ENCODE measurements at places on chromosomes 3 and 15. TPM values are rescaled to one million over a fixed set of nuclear protein-coding genes. Genes with fewer than 3 reads are reported as not detected.

Gene AADACL2
- total RNA-seq = 23.9 TPM

GRCh38 chr3:167851749-167852148, 116.2 kb downstream of the SERPINI1 start:
- DNase-seq = no peak

DNA sequence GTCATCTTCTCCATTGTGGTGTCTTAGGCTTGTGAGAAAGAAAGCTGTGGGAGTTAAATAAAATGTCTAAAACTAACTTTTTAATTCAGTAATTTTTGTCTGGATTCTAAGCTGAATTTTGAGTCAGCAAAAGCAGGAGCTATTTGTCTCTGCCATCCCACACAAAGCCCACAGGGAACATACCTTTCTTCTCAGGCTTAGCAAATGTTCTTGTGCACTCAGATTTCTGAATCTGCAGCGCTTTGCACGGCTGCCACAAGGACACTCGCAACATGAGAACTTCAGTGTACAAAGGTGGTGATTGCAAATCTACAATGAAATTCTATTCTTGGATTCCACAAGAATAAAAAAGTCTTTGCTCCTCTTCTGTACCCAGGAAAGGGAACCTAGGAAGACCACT, 88.2 kb upstream of the RNF7 start:
- no peak for DNase-seq

DNA sequence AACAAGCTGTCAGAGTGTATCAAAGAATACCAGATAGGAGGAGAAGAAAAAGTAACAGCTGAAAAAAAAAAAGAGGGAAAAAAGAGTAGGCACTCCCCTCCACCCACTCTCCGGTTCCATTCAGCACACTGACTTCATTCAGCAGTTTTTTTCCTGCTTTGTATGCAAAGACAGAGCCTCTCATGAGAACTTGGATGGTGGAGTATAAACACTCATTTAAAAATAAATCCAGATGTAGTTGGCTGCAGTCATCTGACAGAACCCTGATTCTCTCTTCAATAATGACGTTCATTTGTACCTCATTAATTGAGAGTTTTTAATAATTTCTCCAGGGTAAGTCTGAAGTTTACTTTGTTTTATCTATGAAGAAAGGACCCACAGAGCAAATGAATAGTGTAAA, 81.0 kb downstream of the TMEM108 start:
- DNase-seq = no peak

- no peak for DNase-seq
Observed at GRCh38 chr15:32099097-32099785, 68.9 kb downstream of the CHRNA7 start.

- DNase-seq = no peak
Observed at GRCh38 chr3:124600765-124601164, 129.5 kb upstream of the UMPS start.
